Left kidney (tissue), 8 donors: ENCODE measurements at places on chromosomes 16 and 17.

GRCh38 chr16:75222271-75222783, 3.5 kb downstream of the CTRB1 start:
- no peak for DNase-seq

DNA sequence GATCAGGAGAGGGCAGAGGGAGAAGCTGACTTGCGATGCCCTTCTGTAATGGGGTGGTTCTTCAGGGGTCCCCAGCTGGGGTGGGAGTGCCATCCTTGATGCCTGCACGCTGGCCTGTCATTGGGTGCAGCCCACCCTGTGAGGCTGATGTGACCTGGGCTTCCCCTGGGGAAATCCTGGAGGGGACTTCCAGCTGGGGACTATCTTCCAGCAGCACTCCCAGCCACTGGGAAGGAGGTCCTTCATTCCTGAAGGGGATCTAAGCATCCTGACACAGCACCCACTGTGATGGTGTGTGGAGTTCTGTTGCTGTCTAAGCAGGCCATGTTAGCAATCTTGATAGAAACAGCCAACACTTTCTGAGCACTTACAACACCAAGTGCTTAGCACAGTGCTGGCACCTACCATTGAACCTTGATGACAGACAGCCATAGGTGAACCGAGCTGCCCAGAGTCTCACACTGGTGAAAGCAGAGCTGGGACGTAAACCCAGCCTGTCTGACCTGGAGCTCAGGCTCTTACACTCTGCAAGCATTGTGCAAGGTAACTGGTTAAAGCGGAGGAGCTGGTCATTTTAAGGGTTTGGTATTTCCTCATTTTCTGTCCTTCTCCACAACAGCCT, 211.3 kb downstream of the CCDC182 start:
- no peak for DNase-seq

DNA sequence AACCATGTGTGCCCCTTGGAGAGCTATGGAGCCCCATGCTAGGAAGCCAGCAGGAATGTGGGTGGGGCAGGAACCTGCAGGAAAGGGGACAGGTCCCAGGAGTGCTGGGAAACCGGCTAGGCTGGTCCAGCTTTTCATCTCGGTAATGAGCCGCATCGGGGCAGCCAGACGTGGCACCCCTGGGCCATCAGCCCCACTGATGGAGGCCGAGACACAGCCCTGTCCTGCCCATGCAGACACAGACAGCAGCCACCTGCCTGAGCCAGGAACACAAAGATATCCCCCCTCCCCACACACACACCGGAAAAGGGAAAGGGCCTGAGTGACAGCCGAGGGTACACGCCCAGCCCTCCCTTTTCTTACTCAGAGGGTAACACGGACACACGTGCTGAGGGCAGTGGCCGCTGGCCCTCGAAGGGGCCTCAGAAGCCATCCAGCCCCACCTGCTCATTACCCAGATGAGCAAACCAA, 18.1 kb downstream of the PPL start:
- no peak for DNase-seq

DNA sequence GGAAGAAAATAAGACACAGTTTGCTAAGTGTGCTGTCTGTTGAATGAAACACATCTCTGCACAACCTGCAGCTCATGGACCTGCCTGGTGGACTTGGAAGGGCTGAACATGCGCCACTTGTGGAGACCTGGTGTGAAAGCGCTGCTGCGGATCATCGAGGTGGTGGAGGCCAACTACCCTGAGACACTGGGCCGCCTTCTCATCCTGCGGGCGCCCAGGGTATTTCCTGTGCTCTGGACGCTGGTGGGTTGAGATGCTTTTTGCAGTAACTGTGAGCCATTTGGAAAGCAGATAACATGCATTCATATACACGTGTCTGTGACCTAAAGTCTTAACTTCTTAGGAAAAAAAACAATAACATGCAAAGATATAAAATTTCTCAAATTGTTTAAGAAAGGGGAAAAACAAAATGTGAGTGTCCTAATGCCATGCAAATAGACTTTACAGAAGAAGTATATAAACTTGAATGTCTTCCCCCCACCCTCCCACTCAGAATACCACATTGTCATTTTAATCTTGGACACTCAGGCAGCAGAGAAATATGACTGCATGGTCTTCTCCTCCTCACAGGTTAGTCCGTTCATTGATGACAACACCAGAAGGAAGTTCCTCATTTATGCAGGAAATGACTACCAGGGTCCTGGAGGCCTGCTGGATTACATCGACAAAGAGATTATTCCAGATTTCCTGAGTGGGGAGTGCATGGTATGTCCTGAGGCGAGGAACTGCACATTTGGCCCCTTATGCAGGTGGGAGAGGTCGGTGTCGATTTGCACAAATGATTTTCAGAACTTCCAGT, 65.6 kb downstream of the SEC14L1 start:
- DNase-seq: no peak

- DNase-seq: peak; percentile 74
Measured at GRCh38 chr17:11935734-11936406, 61.4 kb downstream of the ZNF18 start.

DNA sequence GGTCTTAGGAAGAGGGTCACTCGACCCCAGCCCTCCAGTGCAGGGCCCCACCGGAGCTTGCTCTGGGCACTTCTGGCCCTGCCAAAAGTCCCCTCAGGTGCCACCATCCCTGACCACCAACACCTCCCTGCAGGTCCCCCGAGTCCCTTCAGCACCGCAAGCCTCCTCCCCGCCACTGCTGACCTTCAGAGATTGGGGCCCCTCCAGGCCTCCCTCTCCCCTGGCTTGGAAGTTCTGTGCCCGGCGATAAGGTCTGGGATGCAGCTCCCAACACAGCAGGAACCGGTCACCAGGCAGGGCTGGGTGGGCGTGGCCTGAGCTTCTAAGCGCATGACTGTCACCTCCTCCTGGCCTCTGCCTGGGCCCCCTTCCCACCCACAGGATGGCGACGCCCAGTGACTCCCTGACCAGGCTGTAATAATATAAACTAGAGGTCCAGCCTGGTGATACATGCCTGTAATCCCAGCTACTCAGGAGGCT, 11.2 kb downstream of the PIEZO1 start:
- no peak for DNase-seq

DNA sequence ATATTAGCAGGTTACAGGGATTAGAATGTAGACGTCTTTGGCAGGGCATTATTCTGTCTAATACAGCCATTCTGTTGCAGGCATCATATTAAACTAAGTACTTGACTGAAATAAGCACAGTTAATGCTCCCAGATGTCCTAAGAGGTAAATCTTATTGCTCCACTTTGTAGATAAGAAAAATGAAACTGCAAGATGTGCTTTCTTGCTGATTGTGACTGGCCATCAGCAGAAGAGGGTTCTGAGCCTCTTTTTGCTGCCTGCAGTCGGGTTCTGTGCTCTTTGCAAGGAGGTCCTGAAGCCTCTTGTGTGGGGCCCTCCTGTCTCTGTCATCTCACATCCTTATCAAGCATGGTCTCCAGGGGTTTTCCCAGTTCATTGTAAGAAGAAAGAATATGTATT, 167.1 kb downstream of the KCNJ2 start:
- DNase-seq: no peak

DNA sequence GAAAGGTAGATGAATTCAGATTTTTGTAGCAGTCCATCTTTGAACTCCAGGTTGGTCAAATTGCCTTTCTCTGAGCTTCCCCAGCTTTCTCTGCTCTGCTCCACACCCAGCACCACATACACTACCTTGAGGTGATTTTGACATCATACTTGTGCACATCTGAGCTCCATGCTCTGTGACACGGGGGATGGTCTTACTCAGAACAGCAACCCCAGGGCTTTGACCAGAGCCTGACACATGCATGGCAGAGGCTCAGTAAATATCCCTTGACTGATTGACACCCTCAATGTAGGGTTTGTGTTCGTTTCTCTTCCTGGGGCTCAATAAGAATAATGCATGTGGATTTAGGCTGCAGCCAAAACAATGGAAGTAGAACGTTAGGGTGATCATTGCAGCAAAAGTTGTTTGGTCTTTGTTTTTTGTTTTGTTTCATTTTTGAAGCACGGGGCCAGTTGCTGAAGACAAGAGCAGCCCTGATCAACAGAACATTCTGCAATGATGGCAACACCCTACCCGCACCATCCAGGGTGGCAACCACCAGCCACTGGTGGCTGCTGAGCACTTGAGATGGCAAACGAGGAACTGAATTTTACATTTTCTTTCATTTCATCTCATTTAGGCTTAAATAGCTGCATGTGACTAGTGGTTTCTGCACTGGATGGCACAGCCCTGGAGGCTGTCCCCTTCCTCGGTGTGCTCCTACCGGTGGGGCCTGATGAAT, 224.8 kb upstream of the TNRC6C start:
- DNase-seq: no peak

DNA sequence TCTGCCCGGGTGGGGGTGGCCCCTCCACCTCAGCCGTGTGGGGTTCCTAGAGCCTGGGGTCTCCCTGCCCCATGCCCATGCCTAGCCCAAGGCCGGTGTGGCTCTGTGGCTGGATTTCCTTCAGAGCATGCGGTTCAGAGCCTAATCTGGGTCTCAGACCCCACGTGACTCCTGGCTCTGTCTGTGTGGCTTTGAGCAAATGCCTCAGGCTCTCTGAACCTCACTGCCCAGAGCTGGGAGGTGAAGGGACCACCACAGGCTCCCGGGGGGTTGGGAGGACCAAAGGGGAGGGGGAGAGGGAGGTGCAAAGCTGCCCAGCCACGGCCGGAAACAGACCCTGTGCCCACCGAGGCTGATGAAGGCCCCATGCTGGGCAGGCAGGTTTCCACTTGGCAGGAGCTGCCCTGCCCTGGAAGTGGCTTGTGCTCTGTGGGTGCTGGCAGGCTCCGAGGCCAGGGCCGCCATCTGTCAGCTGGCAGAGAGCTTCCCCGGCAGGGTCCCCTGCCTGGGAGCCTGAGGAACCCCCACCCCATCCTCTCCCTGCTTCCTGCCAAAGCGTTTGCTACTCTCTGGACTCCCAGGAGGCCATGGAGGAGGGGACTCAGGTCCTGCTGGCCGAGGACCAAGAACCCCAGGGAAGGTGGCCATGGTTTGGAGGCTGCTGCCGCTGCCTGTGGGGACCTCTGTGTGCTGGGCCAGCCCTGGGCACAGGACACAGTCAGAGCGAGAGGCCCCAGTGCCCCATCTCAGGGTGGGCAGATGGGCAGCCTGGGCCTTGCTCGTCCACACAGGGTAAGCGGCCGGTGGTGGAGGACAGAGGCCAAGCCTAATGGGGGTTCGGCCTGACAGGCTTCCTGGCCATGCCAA, 4.0 kb downstream of the CDH15 start:
- DNase-seq: no peak

GRCh38 chr17:69882281-69882680, 192.7 kb upstream of the KCNJ16 start:
- DNase-seq: no peak

- DNase-seq: no peak
Measured at GRCh38 chr17:64092952-64093451, 36.9 kb downstream of the ERN1 start.

DNA sequence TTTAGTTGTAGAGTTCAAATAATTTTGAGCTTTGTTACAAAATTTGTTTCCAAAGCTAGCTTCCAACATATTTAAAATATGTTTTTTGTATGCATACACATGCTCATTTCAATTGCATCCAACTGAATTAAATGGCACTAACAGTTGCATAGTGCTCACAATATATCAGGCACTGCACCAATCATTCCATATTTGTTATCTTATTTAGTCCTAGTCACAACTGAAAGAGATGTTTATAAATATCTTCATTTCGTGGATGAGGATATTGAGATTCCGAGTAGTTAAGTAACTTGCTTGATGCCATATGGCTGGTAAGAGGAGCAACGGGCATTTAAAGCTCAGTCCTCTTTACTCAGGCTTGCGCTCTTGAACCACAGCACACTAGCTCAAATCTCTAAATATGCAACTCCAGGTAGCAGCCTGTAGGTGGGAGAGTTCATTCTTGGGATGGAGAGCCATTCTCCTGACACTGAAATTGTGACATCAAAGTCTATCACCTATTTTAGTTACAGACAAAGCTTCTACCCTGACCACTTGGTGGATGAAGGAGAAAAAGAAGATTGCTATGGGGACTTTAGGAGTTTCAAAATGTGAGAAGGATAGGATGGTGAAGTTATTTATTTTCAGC, 118.0 kb upstream of the CA10 start:
- DNase-seq: no peak

GRCh38 chr17:78805301-78805700, 23.2 kb upstream of the CYTH1 start:
- no peak for DNase-seq

- no peak for DNase-seq
Measured at GRCh38 chr16:50838165-50838564, 96.3 kb downstream of the CYLD start.

- no peak for DNase-seq
Measured at GRCh38 chr17:67244431-67245072, 444 bp downstream of the HELZ start.

GRCh38 chr16:50709061-50709684, 15.8 kb downstream of the NOD2 start:
- DNase-seq: no peak

DNA sequence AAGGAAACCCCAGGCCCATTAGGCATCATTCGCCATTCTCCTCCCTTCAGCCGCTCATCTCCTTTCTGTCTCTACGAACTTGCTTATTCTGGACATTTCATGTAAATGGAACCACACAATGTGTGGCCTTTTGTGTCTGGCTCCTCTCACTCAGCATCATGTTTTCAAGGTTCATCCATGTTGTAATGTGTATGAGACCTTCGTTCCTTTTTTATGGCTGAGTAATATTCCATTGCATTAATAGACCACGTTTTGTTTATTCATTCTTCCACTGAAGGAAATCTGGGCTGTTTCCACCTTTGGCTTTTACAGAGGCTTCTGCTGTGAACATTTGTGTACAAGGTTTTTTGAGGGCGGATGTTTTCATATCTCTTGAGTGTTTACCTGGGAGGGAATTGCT, 3.2 kb downstream of the CRISPLD2 start:
- no peak for DNase-seq

DNA sequence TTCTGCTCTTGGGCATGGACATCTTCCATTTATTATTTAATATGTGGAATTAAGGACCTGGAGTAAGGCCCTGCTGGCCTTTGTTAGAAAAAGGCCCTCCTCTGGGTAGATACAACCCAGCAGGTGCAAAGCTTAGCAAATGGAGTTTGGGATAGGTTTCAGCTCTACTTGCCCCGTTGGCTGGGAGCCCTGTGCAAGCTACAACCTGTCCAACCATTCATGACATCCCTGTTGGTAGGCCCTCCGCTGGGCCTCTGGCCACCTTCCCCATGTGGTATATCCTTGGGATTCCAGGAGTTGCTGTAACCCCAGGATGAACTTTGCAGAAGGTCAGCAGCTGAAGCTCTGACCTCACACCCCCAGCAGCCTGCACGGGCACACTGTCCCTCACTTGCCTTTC, 6.4 kb downstream of the NGFR start:
- DNase-seq: no peak

GRCh38 chr16:29820271-29820701, at the start of gene MVP:
TSS of gene MVP (plus strand) at chr16:29820462. CDS start at chr16:29830550, 10,088 bp downstream.
- no peak for DNase-seq

DNA sequence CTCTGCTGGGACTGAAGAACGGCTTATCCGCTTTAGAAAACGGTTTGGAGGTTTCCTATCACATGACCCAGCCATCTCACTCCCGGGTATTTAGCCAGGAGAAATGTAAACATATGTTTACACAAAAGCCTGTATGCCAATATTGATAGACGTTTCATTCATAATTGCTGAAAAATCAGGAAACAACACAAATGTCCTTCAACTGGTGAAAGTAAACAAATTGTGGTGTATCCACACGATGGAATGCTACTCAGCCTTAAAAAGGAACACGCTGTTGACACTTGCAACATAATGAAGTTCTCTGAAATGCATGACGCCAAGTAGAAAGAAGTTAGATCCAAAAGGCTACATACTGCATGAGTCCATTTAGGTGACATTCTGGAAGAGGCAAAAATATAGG, 157.6 kb downstream of the SLC39A11 start:
- DNase-seq: no peak

- DNase-seq: no peak
Measured at GRCh38 chr16:26078716-26079355, 387.1 kb downstream of the HS3ST4 start.

GRCh38 chr17:34990921-34991365, 10.6 kb downstream of the LIG3 start:
- no peak for DNase-seq
